Stimulated activated CD8-positive, alpha-beta memory T cell treated with anti-CD3 and anti-CD28 coated beads, Interleukin-4, amount 100 ng/mL, for 4 hours (primary cell): ENCODE measurements at places on chromosomes 2 and 18.

DNA sequence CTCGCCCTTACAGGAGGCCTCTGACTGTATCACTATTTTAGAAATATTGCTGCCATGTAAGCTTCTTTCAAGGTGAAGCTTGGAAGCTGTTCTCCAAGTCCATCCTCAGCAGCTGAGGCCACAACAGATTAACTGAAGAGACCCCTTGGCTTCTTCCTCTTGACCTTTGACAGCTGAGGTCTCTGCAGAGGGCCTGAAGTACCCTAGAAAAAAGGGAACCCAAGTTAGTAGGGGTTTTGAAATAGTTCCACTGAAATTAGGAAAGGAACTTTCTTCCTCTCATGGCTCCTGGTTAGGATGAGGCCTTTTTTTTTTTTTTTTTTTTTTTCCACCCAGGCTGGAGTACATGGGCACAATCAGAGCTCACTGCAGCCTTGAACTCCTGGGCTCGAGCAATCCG is 15.5 kb upstream of the IHH start:
- DNase-seq, result no peak

- DNase-seq, result no peak
These were observed 45.6 kb downstream of the DIPK1C start for GRCh38 chr18:74411475-74411874.

GRCh38 chr2:167972020-167972419 is 275.4 kb downstream of the STK39 start:
- no peak for DNase-seq

GRCh38 chr2:66553370-66553769 is 118.4 kb downstream of the MEIS1 start:
- DNase-seq, result no peak

GRCh38 chr2:86078774-86079545 is 26.7 kb downstream of the POLR1A start:
- no peak for DNase-seq

- no peak for DNase-seq
These were observed 23.4 kb upstream of the REEP1 start for GRCh38 chr2:86360776-86361175.

DNA sequence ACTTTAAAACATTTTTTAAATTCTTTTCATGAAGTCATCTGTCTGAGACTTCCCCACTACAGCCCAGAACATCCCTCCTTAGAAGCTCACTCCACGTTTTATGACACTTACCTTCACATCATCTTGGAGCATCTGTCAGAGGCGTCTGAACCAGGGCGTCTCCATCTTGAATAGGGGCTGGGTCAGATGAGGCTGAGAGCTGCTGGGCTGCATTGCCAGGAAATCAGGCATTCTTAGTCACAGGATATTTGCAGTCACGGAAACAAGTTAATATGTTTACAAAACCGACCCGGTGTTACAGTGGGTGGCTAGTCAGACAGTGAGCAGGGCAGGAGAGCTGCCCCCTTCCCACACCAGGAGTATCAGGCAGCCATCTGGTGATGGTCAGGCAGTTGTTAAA is 456.5 kb downstream of the FBXO15 start:
- no peak for DNase-seq

- no peak for DNase-seq
These were observed 1097.2 kb downstream of the BCL11A start for GRCh38 chr2:59456285-59456684.

GRCh38 chr18:21242141-21242779 is at the start of gene GREB1L:
Gene GREB1L (plus strand): TSS chr18:21242232. CDS start chr18:21383519, 141,287 bp downstream.
- no peak for DNase-seq

DNA sequence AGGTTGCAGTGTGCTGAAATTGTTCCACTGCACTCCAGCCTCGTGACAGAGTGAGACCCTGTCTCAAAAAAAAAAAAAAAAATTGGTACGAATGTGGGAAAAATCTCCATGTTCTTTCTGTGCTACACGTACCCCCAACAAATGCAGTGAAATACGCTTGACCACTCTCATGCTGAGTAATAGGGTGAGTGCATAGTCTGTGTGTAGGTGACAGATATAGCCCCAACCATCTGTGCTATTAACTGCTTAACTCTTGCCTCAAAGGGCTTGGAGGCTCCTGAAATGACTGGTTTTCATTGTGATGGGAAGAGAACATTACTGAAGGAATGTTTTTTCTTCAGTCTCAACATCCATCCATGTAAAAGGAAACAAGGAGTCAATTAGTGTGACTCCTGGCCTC is 15.7 kb downstream of the LYPD1 start:
- DNase-seq, result no peak
